Large intestine (tissue), 12 donors: ENCODE measurements at places on chromosomes 4 and X. TPM values are rescaled to one million over a fixed set of nuclear protein-coding genes. Genes with fewer than 3 reads are reported as not detected.

Gene MSX1
- 2.8 TPM for polyA plus RNA-seq

Gene EDA2R
- polyA plus RNA-seq = 0.43 TPM

Gene USP17L29
- polyA plus RNA-seq = not detected

- DNase-seq = no peak
These were observed 45.7 kb upstream of the NDST4 start for GRCh38 chr4:115159141-115159540.

- DNase-seq = no peak
These were observed 4.9 kb upstream of the HAUS7 start for GRCh38 chrX:153475271-153475670.

GRCh38 chrX:133980832-133981588 is 4.4 kb downstream of the GPC3 start:
- no peak for DNase-seq

- DNase-seq = no peak
These were observed 25.6 kb downstream of the NR0B1 start for GRCh38 chrX:30283456-30284200.

DNA sequence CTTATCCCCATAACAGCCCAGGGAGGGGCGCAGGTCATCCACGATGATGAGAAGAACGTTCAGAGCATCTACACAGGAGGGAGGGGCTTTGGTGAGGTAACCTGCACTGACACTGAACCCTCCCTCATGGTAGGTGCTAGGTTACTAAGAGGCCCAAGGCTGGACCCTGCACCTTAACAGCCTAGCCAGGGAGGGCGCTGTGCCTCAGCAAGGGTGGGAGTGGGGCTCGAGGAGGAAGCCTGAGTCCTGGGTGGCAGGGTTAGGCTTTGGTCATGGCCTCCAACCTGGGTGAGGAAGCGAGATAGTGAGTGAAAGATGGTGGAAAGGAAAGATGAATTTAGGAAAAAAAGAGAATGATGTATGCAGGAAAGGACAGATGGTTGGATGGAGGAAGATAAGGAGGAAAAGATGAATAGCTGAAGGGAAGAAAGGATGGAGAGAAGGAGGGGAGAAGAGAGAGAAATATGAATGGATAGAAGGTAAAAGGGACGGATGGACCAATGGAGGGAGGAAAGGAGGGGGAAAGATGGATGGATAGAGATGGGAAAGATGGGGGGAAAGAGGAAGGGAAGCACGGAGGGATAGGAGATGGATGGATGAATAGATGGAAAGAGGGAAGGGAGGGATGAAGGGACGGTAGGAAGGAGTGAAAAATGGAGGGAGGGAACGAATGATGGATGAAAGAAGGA is 736 bp downstream of the IDS start:
- DNase-seq = peak; percentile 29

DNA sequence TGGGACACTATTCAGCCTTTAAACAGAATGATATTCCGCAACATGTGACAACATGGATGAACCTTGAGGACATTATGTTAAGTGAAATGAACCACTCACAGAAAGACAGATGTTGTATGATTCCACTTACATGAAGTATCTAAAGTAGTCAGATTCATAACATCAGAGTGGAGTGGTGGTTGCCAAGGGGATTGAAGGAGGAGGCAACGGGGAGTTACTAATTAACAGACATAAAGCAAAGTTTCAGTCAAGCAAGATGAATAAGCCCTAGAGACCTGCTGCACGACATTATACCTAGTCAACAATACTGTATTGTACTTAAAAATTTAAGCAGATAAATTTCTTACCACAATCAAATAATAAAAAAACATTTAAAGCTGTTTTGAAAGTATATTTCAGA is 105.0 kb upstream of the NR0B1 start:
- no peak for DNase-seq

GRCh38 chrX:3378156-3378555 is 31.7 kb upstream of the MXRA5 start:
- no peak for DNase-seq

- no peak for DNase-seq
These were observed 76.4 kb downstream of the MAGED4 start for GRCh38 chrX:52261125-52261462.
